ENCODE measurements at places on chromosomes 12 and 14. TPM values are rescaled to one million over a fixed set of nuclear protein-coding genes. Genes with fewer than 3 reads are reported as not detected.

Gene A2M
- 150 TPM for total RNA-seq

- no peak for DNase-seq
These were observed 8.6 kb downstream of the ARHGAP9 start for GRCh38 chr12:57470970-57471656.

- DNase-seq: no peak
These were observed 53.0 kb downstream of the SPRING1 start for GRCh38 chr12:116684891-116685290.

- no peak for DNase-seq
These were observed 25.4 kb downstream of the SLC35E3 start for GRCh38 chr12:68771223-68771925.

GRCh38 chr12:98771811-98772752, 127.0 kb downstream of the APAF1 start:
- DNase-seq: no peak

GRCh38 chr14:75220156-75220555, 43.7 kb upstream of the TMED10 start:
- DNase-seq: no peak

DNA sequence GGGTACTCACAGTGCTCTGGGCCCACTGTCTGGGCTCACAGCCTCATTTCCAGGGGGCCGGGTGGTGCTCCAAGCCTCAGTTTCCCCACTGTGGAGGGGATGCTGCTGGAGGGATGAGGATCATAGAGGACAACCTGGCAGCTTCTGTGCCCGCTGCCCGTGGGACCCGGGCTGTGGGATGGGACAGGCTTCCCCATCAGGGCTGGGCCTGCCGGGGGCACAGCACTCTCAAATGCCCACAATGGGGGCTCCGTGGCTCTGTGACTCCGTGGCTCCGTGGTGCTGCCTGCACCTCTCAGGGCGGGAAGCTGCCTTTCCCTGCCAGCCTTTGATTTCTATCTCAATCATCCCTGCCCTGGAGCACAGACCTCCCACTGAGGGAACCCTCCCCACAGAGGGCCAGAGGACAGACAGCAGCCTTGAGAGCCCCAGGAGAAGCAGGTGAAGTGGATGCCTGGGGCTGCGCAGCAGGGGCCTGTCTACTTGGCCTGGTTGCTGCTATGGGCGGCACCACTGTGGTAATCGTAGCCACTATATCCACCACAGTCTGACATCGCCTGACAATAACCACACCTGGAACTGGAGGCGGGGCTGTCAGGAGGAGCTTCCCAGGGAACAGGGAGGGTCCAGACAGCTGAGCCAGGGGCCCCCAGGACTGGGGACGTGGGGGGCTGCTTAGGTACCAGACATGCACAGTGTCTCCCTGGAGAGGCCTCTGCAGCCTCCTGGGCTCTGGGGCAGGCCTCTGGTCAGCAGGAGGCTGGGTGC, 375.9 kb downstream of the TMEM121 start:
- DNase-seq: no peak

Measured in skin of body (tissue), 3 donors.